CD4-positive, alpha-beta T cell treated with Interleukin-6 at 100 ng/mL for 8 hours (primary cell): ENCODE measurements at places on chromosomes 6 and 20.

- DNase-seq: no peak
Observed at GRCh38 chr20:13024596-13024995, 15.8 kb downstream of the SPTLC3 start.

- DNase-seq: no peak
Observed at GRCh38 chr20:60540591-60540990, 582.4 kb downstream of the CDH26 start.

DNA sequence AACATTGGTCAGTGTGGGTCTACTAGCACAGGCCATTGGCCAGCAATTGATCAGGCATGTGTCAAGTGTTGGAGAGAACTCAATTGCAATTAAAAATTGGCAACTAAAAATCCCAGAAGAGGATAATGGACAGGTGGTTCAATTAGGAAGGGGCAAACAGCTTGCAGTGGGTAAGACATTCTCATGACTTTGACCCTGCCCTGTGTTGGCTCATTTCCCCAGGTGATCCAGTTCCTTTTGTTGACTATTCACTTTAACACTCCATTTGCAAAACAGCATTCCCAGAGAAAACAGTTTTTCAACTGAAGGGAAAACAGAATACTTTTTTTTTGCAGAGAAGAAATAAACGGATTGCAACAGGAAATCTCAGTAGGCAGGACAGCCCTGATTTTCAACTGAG lies 28.9 kb upstream of the SCGN start:
- no peak for DNase-seq

DNA sequence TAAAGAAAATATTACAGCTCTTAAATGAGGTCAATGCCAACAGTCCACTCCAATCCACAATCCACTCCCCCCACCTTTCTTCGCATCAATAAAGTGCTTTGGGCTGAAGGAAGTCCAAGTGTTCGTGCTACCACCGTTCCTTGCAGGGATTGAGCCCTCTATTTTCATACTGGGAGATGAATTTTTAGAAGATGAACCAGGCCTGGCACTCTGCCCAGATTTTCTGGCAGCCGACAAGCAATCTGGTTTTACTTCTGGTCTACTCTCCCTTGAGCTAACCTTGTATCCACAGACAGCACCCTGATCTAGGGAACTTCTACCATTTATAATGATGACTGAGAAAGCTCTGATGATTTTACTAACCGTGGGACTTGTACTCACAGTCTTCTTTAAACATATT lies 72.3 kb downstream of the BTBD9 start:
- DNase-seq: no peak

- DNase-seq: no peak
Observed at GRCh38 chr6:105326216-105326615, 76.7 kb downstream of the PREP start.

- DNase-seq: no peak
Observed at GRCh38 chr6:94127716-94128115, 708.4 kb upstream of the EPHA7 start.

DNA sequence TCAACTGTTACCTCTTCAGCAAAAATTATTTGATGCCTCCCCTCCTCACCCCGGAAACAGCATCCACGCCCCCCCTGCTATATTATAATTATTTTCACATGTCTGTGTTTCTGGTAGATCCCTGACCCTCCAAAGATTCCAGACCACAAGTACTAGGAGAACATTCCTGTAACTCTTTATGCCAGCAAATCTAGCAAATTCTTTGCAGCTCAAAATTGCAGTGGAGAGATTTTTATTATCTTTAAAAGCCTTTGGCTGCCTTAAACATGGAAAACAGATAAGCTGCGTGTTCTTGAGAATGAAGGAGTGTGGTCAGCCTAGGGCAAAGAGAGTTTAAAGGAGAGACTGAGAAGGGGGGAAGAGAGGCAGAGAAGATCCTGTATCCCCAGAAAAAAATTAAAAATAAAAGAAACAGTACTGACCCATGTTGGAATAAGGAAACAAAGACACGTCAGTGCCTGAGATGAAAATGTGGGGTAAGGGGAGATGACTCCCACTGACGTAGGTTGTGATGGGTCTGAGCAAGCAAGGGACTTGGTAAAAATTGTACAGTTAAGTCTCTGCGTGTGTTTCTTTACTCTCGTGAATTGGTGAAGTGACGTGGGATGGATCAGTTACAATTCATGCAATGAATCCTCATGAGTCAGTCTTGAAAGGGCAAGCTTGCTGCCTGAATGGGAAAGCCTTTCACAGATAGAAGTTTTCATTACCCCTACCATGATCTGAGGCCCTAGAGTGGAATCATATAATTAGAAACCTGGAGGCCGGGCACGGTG lies 8.3 kb downstream of the ID4 start:
- DNase-seq: no peak

- no peak for DNase-seq
Observed at GRCh38 chr6:23243854-23244253, 674.5 kb downstream of the HDGFL1 start.
